ENCODE measurements at places on chromosomes 6 and 20. TPM values are rescaled to one million over a fixed set of nuclear protein-coding genes. Genes with fewer than 3 reads are reported as not detected.

Gene DNMT3B
- total RNA-seq: 1.1 TPM

Gene SLC22A7
- total RNA-seq: not detected

- H3K36me3 ChIP-seq: no peaks in the 10 kb centered on the region
- no peak for DNase-seq
- H3K27ac ChIP-seq: no peak overlapping the region
- no peaks in the 10 kb centered on the region for H3K27me3 ChIP-seq
Measured at GRCh38 chr6:70708448-70708847, 40.8 kb downstream of the SMAP1 start.

DNA sequence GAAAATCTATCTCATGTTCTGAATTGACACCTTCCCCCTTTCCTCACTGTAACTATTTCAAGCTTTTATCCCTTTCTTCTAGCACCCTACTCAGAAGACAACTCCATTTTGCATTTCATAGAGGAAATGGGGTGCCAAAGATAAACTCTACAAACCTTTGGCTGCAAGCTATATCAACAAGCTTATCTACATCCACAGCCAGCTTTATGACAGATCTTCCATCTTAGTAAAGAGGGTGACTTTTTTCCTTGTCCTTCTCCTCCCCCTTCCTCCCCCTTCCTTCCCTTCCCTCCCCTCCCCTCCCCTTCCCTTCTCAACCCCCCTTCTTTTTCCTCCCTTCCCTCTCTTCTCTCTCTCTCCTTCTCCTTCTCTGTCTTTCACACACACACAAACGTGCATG, 58.0 kb upstream of the OLIG3 start:
- H3K4me1 ChIP-seq: no peaks in the 10 kb centered on the region
- H3K36me3 ChIP-seq: no peaks in the 10 kb centered on the region
- peaks cover 3% of the 10 kb centered on the region for H3K27me3 ChIP-seq
- no peak for DNase-seq
- no peak overlapping the region for H3K4me3 ChIP-seq

Measured in lower lobe of right lung (tissue), 2 donors.